Right forelimb (tissue), 1 donor: ENCODE measurements at places on chromosomes 12 and 14.

GRCh38 chr14:66140213-66140918 is 345.8 kb upstream of the CCDC196 start:
- DNase-seq: no peak

DNA sequence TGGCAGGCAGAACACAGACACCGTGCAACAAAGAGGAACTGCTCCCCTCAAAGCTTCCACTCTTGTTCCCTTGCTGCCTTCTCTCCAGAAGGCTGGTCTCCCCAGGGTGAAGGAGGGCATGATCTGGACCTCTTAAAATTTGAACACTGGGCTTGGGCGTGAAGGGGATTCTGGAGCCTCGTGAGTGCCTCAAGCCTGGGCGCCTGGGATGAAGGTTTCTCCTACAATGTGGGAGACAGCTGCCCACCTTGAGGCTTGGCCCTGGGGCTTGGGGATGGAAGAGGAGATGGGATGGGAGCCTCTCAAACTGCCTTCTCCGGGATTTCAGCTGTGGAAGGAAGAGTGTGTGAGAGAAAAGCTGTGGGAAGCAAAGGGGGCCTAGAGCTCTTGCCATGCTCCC is 7.8 kb upstream of the RIN3 start:
- DNase-seq: no peak

DNA sequence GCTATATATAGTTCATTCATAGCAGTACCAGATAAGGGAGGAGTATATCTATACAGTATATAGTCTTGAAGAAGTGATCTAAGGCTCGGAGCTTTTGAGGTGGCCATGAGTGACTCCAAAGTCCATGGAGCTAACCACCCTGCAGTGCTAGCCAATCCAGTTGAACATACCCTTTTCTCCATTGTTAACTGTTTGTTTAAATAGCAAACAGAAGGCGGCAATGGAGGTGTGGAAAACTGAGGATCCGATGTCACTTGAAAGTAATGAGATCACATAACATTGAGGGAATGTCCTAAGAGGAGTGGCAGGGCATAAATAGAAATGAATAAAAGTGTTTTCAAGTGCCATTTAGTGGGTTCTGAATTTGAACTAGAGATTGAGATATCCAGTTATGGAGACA is 12.4 kb upstream of the SNAPC1 start:
- no peak for DNase-seq

DNA sequence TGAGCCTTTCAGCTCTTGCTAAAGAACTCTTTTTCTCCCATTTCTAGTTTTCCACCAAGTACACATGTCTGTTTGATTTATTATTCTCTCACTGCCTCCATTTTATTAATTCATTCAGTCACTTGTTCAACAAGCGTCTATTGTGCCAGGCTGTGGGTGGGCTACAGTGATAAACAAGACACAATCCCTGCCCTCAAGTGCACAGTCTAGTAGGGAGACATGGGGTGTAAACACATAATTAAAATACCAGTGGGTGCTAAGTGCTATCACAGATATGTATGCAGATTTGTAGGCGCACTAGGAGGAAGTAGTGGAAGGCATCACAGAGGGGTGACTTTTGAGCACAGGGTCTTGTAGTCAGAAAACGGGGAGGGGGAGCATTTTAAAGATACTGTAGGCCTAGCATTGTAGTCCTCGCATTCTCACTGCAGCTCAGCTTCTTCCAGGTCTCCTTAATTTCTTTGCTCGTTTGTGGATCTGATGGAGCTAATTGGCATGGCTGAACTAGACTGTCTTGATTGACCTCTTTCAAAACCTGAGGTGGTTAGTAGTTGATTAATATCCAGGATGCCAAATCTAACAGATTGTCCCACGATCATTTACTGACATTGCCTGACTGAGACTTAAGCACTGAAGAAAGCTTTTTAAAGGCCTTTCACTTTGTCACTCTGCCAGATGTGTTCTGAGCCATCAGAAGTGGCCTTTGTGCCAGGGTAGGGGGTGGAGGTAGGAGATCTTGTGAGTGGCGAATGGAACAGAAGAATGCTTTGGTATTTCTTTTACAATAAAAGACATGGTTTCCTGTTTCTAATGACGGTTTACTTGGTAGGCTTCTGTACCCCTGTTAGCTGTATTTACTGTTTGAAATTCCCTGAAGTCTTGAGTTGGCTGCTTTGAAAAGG is 116.9 kb downstream of the DIP2B start:
- DNase-seq: no peak

DNA sequence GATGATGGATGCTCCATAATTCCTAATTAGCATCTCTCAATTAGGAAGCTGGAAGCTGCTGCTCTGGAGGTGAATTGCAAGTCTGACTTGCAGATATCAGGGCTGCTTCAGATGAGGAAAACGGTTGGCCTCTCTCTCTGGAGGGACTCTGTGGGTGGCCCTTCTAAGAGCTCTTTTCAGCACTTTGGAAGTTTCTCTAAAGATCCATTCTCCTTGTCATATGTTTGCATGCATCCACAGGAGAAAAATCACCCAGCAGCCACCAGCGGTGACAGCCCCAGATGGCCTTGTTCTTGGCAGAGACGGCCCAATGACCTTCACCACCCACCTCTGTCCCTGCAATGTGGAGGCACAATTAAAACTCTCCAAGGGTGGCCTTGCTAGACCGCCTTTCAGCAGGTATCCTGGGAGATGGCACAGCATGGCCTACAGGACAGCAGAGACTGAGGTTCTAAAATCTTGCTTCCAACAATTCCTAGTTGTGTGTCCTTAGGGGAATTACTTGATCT is 42.3 kb downstream of the KSR2 start:
- DNase-seq: no peak

- DNase-seq: no peak
Measured at GRCh38 chr12:91967590-91967989, 178.1 kb downstream of the BTG1 start.

DNA sequence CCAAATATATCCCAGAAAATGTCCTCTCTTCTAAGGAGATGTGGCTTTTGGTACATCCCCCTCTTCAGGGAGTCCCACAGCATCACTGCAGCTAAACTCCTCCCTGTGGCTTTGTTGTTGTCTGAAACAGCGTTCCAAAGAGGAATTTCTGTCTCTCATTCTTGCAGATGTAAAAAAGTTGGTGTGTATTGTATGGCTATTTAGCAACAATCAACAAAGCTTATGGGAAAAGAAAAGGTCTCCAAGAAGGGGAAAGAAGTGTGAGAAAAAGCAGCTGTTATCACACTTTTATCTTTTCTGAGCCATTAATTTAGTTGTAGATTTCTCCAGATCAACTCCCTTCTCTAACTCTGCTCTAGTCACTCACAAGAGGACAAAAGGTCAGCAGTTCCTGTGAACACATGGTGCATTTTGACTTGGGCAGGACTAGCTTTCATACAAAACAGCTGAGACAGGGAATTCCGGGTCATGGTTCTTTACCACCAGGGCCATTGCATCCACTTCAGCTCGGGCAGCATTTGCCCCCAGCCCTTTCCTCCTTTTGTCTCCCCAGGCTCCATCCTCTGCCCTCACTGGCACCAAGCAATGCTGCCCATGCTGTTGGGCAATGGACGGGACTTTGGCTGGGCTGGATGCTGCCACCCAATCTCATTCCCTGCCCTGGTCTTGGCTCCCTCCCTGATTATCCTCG is 184.7 kb downstream of the TMX1 start:
- peak; percentile 54 for DNase-seq

GRCh38 chr12:40123496-40123895 is 17.6 kb upstream of the SLC2A13 start:
- no peak for DNase-seq

DNA sequence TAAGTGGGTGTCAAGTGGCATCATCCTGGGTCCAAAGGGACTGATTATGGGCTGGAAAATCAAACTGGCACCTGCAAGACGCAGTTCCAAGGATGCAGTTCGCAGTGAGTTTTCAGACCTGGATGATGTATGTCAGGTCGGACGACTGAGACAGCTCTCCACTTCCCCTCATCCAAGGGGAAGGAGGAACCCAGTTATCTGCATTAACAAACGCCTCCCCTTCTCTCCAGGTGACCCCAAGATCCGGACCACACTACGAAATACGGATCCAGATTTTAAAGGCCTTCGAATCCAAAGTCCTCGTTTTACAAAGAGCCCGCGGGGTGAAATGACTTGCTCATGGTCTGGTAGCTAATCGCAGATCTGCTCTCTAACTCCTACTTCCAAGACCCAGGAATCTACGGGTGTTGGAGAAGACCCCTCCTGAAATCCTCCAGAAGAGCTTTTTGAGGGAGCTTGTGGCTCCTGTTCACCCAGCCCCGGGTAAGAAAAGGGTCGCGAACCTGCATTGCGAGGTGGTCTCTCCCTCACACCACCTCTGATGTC is 460 bp upstream of the SYNE2 start:
- no peak for DNase-seq

DNA sequence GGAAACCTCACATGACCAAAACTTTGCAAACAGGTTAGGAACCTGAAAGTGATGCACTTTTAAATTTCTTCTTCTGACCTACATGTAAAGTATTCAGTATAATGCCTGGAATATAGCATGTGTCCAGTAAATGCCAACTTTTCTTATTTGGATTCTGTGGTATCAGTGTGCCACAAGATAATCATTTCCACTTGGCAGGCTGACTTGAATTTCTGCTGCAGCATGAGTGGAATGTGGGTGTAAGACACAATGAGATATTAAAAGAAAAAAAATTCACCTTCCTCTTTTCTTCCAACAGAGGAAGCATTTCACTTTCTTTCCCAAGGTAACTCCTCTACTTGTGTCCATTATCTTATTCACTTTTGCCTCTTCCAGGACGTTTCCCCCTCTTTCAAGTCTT is 141.9 kb upstream of the PRKD1 start:
- no peak for DNase-seq
